Stimulated activated CD4-positive, alpha-beta T cell treated with anti-CD3 and anti-CD28 coated beads, TNF-alpha, amount 100 ng/mL, for 1 hour (primary cell): ENCODE measurements at places on chromosomes 5 and 9.

GRCh38 chr9:81473708-81474107 is 215.6 kb downstream of the TLE1 start:
- no peak for DNase-seq

DNA sequence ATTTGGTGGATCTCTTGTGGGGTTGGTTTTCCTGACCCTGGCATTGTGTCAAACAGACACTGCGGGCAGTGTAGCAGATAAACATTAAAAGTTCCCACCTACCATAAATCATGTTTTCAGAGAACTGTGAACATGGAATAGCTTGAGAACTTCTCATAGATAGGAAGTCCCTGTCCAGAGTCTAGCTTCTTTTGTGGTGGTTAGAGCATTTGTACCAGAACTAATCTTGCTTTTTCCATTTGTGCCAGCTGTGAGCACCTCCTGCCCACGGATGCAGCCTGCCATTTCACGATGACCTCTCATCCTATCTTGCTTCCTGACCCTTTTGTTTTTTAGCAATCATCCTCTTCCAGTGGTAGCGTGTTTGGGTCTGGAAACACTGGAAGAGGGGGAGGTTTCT is 61.4 kb downstream of the FAM78A start:
- no peak for DNase-seq

GRCh38 chr9:16726718-16727451 is 143.6 kb downstream of the BNC2 start:
- no peak for DNase-seq

DNA sequence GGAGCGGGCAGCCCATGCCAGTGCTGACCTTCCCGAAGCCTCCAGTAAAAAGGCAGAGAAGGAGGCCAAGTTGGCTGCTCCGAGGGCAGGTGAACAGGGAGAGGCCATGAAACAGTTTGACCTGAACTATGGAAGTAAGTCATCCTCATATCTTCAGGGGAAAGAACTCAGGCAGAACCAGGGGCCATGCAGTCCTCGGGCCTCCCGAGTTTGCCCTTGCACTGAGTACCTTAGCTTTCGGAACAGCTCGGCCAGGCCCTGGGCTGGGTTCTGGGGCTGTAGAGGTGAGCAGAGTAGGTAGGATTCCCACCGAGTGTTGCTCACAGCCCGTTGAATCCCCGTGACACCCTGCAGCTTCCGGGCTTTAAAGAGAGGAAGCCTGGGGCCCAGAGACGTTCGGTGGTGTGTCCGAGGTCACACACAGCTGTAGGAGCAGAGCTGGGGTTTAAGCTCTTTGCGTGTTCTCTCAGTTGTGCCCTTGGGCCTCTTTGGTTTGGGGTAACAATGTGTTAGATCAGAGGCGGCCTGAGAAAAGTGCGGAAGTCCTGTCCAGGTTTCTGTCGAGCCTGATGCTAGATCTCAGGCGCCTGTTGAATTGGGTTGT is 24.8 kb upstream of the POMT1 start:
- no peak for DNase-seq

DNA sequence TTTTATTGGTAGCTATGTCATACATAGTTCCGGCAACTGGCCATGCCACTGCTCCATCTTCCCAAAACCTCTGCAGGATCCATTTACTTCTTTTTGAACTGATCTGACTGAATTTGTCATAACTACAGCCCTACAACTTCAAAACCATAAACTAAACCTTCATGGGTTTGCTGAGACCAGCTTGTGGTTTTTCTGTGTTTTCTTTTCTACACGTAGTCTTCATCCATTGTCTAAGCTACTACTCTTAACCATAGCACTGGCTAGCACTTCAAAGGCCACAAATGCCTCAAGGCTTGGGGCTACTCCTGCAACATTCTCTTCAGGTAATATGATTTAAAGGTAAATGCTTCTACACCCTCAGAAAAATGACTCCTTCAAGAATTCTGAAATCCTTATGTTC is 9.0 kb upstream of the KIF2A start:
- DNase-seq = no peak

GRCh38 chr9:94922098-94922607 is 195.7 kb downstream of the AOPEP start:
- DNase-seq = no peak

- DNase-seq = no peak
Observed at GRCh38 chr5:60703944-60704343, 4.0 kb upstream of the DEPDC1B start.

GRCh38 chr5:54360925-54361662 is 50.7 kb upstream of the ARL15 start:
- DNase-seq = no peak

- no peak for DNase-seq
Observed at GRCh38 chr5:59798862-59799667, 94.5 kb downstream of the PDE4D start.

DNA sequence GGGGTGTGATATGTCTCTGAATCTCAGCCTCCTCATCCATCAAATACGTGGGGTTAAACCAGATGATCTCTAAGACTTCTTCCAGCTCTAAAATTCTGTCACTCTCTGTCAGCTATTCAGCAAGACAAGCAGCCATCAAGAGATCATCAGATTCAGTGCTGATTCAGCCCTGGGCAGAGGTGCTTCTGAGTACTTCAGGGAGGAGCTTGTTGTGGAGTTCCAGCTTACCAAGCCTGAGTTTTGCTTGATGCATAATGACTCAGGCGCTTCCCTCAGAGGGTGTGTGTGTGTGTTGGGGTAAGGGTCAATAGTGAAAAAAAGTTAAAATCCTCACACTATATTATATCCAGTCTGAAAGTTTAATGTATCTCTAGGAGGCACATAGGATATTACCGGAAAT is 29.6 kb upstream of the TAF1L start:
- no peak for DNase-seq

DNA sequence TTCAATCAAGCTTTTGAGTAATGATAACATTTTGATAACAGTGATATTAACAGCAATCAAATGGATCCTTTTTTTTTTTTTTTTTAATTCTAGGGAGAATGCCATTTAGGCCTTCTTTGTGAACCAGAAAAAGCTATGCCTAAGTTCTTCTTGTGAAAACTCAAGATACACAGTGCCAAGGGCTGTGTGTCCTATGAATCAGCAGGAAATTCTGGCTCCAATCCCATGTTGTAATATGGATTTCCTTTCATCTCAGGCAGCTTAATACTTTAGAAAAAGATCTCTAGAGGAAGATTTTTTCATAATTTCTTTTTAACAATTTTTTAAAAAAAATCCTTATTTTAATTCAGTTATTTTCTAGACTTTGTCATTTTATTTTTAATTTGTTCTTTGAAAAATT is 96.1 kb downstream of the NUDT12 start:
- DNase-seq = no peak

GRCh38 chr9:100281066-100281465 is 71.7 kb downstream of the TEX10 start:
- DNase-seq = no peak

DNA sequence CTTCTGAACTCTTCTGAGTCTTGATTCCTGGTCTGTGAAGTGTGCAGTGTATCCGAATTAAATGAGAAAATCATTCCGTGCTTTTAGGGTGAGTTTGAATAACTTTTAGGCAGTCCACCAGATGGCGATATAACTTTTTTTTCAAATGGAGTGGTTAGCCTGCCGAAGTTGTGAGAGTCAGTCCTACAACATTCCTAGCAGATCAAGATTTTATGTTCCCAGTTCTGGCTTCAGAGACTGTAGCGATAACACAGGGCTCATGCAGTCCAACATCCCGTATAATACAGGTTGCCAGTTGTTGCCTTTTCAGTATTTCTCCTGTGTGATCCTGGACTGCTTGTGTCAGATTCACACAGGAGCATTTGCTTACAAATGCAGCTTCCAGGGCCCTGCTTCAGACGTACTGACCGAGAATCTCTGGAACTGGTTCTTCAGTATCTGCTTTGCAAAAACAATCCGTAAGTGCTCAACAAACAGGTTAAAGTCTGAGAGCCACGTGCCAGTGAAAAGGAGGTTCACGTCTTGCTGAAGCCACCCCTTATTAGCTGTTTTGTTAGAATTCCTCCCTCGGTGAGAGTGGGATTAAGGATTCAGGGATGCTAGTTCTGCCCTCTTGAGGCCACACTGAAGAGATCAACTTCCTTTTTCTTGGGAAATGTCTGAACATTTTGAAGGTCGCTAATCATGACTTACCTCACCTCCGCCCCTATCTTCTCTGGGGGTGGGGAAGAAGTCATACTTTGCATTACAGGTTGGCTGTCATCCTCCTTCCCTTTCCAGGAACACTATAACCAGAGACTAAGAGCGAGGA is 22.8 kb downstream of the SMIM3 start:
- no peak for DNase-seq

- DNase-seq = no peak
Observed at GRCh38 chr5:107558823-107559375, 111.8 kb downstream of the EFNA5 start.

DNA sequence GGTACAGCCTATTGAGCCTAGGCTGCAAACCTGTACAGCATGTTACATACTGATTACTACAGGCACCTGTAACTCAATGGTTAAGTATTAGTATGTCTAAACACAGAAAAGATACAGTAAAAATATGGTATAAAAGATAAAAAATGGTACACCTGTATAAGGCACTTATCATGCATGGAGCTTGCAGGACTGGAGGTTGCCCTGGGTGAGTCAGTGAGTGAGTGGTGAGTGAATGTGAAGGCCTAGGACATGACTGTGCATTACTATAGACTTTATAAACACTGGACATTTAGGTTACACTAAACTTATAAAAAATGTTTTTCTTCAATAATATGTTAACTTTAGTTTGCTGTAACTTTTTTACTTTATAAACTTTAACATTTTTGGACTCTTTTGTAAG is 171.3 kb downstream of the SLC28A3 start:
- DNase-seq = no peak

GRCh38 chr5:73115399-73116051 is 4.8 kb upstream of the TMEM171 start:
- DNase-seq = no peak

GRCh38 chr9:93654351-93654961 is 78.1 kb downstream of the PHF2 start:
- DNase-seq = no peak

DNA sequence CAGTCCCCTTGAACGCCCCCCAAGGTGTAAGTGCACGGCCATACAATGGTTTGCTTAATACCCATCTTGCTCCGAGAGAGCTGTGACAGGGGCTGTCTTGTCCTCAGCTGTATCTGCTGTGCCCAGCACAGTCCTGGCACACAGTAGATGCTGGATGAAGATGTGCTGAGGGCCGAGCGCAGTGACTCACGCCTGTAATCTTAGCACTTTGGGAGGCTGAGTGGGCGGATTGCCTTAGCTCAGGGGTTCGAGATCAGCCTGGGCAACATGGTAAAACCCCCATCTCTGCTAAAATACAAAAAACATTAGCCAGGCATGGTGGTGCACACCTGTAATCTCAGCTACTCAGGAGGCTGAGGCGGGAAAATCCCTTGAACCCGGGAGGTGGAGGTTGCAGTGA is 53.6 kb downstream of the C9orf50 start:
- DNase-seq = no peak

GRCh38 chr9:125325826-125326225 is 64.2 kb downstream of the GAPVD1 start:
- DNase-seq = no peak

DNA sequence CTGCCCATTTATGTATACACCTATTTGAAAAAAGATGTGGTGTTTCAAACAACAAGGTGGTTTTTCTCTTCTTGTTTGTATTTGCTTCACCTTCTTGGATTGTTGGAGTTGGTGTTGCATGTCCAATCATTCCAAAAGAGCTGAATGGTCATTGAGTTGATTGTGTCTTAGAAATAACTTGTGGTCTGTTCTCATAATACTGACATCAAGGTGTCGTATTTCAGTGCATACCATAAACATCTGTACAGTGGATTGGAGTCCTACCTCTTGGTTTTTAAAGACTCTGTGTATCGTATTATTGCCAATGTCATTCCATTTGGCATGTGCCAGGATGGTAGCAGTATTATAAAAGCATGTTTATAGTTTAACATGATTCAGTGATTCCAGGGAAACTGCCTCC is 73.2 kb downstream of the TRIO start:
- no peak for DNase-seq

GRCh38 chr9:95305770-95306492 is 11.6 kb downstream of the FANCC start:
- no peak for DNase-seq

GRCh38 chr5:175501759-175502158 is 23.4 kb downstream of the SFXN1 start:
- no peak for DNase-seq

- DNase-seq = no peak
Observed at GRCh38 chr5:56183506-56183905, 49.6 kb downstream of the ANKRD55 start.

DNA sequence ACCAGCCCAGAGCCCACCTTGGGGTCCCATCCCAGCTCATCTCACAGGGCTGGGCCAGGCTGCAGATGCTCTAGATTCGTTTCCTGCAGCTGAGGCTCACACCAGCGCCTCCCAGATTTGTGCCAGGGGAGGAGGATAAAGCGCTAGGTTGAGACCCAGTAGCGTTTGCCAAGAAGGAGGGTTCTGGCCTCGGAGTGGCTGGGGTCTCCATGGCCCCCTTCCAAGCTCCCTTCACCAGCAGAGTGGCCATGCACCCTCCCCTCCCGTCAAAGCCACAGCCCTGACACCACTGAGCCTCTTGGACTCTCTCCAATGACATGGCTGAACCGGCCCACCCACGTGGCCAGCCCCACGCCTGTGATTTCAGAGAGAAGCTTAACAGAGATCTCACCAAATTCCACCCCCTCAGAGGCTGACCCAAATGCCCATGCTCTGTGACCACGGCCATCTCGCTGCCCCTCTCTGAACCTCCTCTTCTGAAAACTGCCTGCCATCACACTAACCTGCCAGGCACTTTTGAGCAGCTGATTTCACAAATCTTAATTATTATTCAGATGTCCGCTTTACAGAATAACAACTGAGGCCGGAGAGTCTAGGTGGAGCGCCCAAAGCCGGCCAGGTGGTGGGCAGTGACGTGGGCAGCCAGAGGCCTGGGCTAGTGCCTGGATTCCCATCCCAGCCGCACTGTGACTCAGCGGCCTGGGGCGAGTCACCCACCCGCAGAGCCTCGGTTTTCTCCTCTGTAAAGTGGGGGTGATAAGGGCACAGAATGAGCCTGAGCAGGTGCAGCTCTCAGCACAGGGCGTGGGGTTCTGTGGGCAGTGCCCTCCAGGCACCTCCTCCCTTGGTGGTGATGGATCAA is 155.7 kb downstream of the C9orf50 start:
- no peak for DNase-seq

- no peak for DNase-seq
Observed at GRCh38 chr9:112408275-112408674, 28.4 kb downstream of the HSDL2 start.

GRCh38 chr5:126454081-126454480 is 30.9 kb downstream of the GRAMD2B start:
- no peak for DNase-seq

- DNase-seq = no peak
Observed at GRCh38 chr5:179113143-179113530, 53.0 kb downstream of the ZNF354C start.

DNA sequence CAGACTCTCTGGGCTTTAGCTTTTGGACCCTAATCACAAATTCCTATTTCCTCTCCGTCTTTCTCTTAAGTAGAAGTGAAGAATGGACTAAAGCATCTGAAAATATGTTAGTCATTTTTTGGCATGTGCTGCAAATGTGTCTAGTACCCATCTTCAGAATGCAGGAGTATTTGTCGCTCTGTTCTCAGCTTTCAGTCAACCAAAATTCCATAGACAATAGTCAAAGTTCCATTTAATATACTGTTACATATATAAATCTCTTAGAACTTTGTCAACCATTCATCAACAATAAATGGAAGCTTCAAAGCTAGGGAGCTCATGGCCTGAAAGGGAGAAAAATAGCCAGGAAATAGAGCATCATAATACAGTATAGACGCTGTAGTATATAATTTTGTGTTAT is 509.4 kb downstream of the BNC2 start:
- DNase-seq = no peak

- no peak for DNase-seq
Observed at GRCh38 chr5:139644646-139645429, 3.3 kb upstream of the CXXC5 start.
